Activated effector memory CD4-positive, alpha-beta T cell treated with Interleukin-2 at 50 U/mL for 16 hours (primary cell): ENCODE measurements at places on chromosomes 6 and 20.

DNA sequence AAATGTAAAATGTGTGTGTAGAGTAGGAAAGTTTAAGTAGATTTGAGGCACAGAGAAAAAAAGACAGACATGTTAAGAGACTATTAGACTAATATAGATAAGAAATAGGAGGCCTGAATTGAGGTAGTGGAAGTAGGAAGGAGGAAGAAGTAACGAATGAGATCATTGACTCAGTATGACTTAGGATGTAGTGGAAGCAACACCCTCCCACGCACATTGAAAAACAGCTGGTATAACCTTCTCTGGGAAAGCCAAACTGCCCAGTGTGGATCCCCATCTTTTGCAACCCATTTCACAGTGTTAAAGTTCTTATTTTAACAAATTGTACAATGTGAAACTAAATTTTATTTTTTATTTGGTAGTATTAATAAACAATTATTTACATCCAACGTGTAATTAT, 89.1 kb downstream of the GRIK2 start:
- no peak for DNase-seq

DNA sequence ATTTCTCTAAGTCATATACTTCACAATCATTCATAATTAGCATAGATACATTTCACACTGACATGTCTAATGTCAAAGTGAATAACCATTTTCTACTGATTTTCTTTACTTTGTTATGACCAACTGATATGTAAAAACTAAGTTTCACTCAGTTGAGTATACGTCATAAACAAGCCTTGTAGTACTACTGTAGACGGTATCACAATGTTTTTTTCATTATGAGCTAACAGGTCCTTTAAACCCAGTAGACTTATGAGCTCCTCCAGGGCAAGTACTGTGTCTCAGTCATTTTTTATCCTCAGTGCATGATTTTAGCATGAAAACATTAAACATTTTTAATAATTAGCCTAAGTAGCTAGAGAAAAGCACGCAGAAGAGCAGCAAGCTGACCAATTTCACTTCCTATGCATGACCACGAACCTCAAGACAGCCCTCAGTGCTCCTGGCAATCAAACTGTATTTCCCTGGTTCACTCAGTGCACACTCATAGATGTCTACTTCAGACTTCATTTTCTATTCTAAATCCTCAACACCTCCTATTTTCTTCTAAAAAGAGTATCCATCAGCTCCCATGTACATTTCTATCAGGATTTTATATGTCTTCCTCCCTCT, 32.0 kb upstream of the TFAP2D start:
- DNase-seq: no peak

GRCh38 chr6:148509119-148509799, 166.6 kb downstream of the SASH1 start:
- DNase-seq: no peak

GRCh38 chr6:132495604-132496079, 17.3 kb downstream of the STX7 start:
- no peak for DNase-seq

- no peak for DNase-seq
Observed at GRCh38 chr6:54654381-54654780, 192.2 kb upstream of the FAM83B start.

GRCh38 chr20:15619341-15619740, 953.9 kb downstream of the KIF16B start:
- DNase-seq: no peak

DNA sequence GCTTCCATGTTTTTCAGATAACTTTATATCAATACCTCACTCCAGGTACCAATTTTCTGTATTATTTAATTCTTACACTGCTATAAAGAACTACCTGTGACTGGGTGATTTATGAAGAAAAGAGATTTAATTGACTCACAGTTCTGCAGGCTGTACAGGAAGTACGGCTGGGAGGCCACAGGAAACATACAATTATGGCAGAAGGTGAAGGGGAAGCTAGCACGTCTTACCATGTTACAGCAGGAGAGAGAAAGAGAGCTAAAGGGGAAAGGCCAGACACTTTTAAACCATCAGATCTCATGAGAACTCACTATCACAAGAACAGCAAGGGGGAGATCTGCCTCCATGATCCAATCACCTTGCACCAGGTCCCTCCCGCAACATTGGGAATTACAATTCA, 119.1 kb upstream of the BMP5 start:
- no peak for DNase-seq

DNA sequence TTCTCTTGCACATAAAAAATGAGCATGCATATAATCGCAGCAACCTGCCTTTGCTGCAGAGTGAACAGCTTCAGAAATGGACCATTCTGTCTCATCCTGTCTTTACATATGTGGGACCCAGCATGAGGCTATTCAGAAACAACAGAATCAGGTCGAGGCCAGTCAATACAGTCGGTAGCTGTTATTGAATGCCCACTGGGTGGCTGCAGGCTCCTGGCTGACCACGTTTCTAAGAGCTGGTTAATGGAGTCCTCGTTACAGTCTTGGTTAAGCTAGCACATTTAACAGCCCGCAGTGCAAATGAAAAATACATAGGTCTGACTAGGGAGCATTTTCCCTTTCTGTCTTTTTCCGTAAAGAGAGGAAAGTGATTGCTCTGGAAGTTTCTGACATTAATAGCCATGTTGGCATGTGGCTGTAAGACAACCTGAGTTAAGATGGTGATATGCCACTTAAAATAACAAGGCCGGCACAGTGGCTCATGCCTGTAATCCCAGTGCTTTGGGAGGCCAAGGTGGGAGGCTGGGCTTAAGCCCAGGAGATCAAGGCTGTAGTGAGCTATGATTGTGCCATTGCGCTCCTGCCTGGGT, 75.0 kb downstream of the SHLD1 start:
- DNase-seq: no peak

DNA sequence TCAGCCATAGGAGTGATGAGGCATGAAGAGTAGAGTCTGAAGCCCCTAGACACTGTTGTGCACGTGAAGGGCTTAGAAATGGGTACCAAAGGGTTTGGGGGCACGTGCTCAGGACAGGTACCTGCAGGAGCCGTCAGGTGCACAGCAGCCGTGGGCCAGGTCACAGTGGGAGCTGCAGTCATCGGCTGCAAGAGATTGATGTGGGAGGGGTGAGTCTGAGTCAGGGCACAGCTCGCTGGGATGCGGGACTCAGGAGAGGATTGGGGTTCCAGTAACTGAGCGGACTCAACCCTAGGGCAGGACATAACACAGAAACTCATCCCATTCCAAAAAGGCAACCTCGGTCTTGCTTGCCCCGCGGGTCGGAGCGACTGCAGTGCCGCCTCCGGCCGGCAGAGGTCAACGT, 1.1 kb downstream of the DLK2 start:
- DNase-seq: peak; percentile 44

- no peak for DNase-seq
Observed at GRCh38 chr6:16840725-16841124, 79.5 kb upstream of the ATXN1 start.

DNA sequence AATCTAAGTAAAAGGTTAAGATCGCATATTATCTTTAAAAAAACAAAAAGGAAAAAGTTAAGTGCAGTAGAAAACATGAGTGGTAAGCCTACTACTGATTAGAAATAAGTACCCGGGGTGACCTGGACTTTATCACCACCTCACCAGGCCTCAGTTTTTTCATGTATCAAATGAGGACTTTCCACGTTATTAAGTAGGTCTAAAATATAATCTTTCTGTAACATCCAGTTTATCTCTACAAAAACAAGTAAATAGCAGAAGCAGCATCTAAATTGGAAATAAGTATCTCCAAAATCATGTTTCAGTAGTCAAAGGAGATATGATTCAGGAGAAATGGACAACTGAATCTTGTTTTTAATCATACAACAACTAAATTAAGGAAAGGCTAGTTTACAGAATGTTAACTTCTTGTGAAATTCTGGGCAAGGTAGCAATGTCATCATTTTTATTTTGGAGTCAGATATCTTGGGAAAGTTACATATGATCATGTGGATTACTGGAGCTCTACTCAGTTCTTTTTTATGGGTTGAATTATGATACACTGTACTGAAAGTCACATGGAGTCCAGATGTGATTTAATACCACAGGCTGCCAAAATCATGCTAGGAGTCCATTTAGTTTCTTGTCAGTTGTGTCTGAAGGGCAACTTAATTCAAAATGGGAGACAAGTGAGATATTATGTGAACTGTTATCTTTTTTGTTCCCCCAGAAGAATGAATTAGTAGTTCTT, 114.7 kb upstream of the PRL start:
- no peak for DNase-seq

DNA sequence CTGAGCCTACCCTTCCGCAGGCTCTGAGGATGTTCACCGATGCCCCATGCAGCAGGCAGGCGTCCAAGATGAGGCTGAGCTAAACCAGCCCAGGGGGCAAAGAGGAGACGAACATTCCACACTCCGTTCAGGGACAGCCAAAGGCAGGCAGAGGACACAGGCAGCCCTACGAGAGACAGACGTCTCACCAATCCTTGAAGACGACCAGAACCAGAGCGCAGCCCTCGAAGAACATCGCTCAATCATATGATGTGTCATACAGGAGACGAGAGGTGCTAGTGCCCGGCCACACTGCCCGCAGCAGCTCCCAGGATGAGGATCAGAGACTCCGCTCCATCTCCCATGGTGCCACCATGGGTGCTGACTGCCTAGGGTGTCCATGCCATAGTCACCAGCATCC, 35.6 kb upstream of the TMEM181 start:
- no peak for DNase-seq

GRCh38 chr6:36029464-36029863, 1.9 kb downstream of the MAPK14 start:
- DNase-seq: no peak

- DNase-seq: no peak
Observed at GRCh38 chr6:22072949-22073348, 223.9 kb downstream of the PRL start.

GRCh38 chr6:32189742-32190053, 304 bp downstream of the PBX2 start:
- DNase-seq: no peak

GRCh38 chr6:109308018-109308492, 74.2 kb downstream of the CD164 start:
- DNase-seq: no peak

- DNase-seq: no peak
Observed at GRCh38 chr6:31966997-31967925, 4.7 kb downstream of the DXO start.

DNA sequence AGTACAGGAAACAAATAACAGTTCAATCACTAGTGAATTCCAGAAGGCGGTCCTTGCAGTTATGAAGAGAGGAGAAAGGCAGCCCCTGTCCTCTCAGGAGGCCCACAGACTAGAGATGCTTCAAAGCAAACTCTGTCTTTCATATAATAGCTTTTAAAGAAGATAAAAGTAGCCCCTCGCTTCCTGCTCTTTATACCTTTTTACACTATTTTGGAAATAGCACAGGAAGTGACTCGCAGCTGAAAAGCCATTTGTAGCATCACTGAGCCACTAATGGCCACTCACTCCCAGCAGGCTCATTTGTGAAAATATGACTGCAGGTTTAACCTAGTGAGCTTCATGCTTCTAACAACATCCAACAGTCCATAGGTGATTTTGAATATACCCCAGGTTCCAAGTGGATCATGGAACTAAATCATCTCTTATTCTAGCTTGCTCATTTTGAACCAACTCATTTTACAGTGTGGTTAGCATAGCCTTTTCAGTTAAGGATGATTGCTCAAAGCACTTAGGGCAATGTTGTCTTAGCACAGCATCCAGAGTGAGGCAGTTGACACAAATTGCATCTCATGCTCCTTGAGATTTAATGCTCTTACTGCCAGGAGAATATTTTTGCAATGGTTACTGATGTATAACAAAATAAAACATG, 136.0 kb upstream of the NRSN1 start:
- DNase-seq: no peak

GRCh38 chr20:49792006-49792405, 20.6 kb upstream of the SLC9A8 start:
- no peak for DNase-seq

GRCh38 chr6:45699663-45700062, 316.0 kb downstream of the CLIC5 start:
- DNase-seq: no peak

DNA sequence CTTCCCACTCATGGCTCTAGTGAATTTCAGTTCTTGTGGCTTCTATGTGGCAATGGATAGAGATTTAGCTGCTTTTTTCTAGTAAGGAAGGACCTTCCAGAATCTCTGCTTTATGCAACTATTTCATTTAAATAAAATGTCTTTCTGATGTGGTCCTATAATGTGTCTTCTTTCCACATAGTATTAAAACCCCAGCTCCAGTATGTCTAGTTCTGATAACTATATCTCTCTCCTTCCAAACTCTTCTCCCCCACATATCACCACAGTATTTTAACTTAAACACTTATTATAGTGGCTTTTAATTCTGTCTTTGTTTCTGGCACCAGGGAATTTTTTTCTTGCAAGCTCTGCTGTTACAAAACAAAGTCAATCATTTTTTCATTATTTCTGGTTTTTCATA, 40.6 kb upstream of the SUMO4 start:
- no peak for DNase-seq

GRCh38 chr6:95866732-95867131, 149.0 kb upstream of the FUT9 start:
- DNase-seq: no peak

- no peak for DNase-seq
Observed at GRCh38 chr6:15349379-15349778, 103.5 kb downstream of the JARID2 start.

DNA sequence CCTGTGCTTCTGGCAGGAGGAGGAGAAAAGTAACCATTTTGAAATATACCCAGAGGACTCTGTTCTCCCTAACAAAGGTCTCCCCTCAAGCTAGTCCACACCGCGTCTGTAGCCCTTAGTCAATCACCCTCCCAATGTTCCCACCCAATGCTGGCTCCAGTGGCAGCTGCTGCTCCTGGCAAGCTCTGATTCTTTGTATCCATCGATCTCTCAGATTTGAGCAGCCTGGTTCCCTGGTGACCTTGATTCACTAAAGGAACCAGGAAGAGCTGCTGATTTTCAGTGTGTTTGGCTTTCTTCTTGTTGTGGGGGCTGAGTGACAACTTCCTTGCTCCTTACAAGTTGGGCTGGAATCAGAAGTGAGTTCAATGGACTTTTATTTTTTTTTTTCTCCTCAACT, 68.5 kb downstream of the FOXC1 start:
- DNase-seq: no peak

DNA sequence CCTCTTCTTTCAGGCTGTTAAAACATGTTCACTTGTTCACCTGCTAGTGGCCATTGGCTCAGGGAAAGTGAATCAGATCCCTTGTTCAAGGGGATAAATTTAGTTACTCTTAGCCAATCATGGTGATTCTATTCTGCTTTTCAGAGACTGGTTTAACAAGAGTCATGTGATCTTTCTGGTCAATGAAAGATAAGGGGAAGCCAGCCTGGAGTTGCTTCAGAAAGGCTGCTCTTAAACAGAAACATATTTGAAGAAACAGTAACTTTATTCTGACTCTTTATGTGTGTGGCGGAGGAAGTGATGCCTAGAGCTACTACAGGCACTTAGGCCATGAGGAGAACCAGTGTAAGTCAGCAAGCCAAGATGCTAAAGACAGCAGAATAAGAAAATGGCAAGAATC, 28.1 kb upstream of the AHI1 start:
- DNase-seq: no peak

- DNase-seq: no peak
Observed at GRCh38 chr20:44181611-44182010, 5.4 kb downstream of the JPH2 start.
